Activated naive CD8-positive, alpha-beta T cell treated with anti-CD3 and anti-CD28 coated beads, Interleukin-2, amount 50 U/mL, for 24 hours (primary cell): ENCODE measurements at places on chromosomes 2 and 18.
A peak's percentile ranks its signal among the peaks of the same experiment; 100 is the strongest.

GRCh38 chr18:49250816-49251388, 209.5 kb downstream of the DYM start:
- DNase-seq: no peak

- no peak for DNase-seq
Observed at GRCh38 chr2:109260116-109260855, 131.3 kb downstream of the SH3RF3 start.

DNA sequence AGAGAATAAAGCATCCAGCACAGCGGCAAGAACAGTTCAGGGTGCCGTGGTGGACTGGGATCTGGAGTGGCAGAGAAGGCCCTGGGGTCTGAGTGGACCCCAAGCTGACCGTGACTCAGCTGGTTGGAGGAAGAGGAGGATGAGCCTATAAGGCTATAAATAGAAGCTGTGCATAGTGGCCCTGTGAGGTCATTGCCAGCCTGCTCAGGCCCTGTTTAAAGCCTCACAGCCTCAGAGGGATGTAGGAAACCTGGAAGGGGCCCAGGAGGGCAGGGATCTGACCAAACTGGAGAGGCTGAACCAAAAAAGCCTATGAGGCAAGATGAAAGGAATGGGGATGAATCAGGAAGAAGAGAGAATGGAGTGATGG, 11.3 kb upstream of the DES start:
- no peak for DNase-seq

DNA sequence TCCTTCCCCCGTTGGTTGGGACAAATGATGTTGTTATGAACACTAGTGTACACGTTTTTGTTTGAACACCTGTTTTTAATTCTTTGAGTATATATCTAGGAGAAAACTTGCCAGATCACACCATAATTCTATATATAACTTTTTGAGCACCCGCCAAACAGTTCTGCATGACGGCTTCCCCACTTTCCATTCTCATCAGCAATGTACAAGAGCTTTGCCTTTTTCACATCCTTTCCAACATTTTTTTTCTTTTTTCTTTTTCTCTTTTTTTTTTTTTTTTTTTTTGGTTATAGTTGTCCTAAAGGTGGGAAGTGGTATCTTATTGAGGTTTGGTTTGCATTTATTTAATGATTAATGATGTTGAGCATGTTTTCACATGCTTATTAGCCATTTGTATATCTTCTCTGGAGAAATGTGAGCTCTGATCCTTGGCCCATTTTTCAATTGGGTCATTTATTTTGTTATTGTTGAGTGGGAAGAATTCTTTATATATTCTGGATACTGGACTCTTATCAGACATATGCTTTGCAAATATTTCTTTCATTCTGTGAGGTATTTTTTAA, 86.9 kb upstream of the ZC3H15 start:
- no peak for DNase-seq

DNA sequence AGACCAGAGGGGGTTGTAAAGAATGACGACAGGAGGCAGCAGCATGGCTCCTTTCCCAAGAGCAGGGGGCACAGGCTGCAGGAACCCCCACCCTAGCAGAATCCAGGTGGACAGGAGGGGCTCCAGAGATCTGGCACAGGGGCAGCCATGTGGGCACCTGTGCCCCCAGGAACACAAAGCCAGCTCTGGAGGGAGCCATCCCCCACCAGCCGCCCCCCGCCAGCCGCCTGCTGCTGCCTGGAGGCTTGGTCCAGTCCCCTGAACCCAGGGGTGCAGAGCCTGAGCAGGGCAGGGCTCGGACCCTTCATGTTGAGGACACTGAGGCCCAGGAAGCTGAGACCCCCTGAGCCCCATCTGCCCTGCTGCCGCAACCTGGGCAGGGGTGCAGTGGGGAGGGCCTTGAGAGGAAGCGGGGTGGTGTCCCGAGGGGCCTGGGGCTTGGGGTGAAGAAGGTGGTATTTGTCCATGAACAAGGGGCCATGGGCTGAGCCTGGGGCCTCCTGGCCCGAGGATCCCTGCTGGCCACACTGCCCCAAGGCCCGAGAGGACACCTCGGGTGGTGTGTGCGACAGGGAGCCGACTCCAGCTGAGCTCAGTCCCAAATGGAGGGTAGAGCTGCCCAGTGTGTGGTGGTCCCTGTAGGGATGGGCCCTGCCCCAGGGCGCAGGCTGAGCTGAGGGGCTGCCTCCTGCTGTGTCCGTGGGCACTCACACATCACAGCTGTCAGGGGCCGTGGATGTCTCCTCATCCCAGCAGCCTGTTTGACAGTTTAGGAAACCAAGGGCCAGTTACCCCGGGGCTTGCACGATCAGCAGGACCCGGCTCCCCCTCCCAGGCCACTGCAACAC, 39.8 kb upstream of the SNED1 start:
- DNase-seq: no peak

DNA sequence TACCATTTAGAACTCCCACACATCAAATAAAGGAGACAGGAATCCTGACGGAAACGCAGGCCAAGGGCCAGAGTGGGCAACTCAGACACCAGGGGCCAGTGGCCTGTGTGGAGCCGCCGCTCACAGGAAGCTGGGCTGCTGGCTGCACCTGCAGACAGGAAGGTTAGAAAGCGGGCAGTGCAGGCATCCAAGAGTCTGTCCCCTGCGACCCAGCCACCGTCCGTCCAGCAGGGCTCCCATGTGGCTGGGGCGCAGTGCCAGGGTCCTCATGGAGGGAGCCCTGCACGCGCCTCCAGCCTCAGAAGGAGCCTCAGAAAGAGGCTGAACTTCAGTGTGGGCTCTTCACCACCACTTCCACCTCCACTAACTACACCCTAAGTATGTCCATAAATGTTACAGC, 2.5 kb upstream of the ANO7 start:
- DNase-seq: no peak

DNA sequence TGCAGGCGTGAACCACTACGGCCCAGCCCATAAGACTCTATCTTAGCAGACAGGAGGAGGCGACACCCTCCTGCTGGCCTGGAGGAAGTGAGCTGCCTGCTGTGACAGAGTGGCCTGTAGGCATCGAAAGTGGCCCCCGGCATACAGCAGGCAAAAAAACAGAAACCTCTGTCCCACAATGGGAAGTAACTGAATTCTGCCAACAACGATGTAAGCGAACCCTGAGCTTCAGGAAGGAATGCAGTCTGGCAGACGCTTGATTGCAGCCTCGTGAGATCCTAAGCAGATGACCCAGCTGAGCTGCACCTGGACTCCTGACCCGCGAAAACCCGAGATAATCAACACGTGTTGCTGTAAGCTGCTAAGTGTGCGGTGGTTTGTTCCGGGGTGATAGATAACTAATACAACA, 13.6 kb downstream of the MRO start:
- no peak for DNase-seq

DNA sequence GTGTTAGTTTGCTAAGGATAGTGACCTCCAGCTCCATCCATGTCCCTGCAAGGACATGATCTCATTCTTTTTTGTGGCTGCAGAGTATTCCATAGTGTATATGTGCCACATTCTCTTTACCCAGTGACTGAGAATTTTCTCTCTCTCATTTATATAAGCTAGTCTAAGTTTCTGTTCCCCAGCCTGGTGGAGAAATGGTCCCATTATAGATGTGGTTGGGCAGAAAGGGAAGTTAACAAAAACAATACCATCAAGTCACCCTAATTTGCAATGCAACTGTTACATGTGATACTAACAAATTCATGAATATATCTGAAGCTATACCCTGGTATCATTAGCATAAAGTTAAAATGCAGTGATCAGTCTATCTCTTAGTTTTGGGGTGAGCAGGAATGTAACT, 54.0 kb downstream of the DNER start:
- no peak for DNase-seq

DNA sequence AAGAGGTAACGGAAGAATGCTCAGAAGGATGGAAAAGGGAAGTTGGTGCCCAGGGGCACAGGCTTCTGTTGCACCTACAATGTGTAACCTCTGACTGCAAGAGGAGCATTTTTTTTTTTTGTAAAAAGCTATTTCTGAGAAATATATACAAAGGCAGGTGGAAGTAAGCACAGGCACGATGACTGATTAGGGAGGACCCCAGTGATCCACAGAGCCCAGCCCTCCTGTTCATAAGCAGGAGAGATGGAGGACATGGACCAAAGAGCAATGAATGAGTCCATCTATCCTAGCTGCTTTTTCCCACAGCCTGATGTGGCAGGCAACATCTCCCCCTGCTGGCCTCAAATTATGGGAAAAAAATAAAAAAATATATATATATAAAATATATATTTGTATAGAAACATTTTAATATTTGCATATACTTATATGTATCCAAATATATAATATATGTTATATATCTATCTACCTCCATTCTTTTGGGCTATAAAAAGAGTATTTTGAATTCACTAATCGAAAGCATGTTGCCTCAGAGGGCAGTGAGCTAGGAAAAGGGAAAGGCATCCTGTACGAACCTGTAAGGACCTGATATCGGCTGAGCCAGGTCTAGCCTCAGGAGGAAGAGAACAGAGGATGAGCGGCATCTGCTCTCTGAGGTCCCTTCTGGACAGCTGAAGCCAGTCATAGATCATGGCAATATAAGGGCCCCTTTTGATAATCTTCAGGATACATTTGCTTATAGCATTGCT, 166.0 kb upstream of the STK17B start:
- DNase-seq: peak; percentile 15

DNA sequence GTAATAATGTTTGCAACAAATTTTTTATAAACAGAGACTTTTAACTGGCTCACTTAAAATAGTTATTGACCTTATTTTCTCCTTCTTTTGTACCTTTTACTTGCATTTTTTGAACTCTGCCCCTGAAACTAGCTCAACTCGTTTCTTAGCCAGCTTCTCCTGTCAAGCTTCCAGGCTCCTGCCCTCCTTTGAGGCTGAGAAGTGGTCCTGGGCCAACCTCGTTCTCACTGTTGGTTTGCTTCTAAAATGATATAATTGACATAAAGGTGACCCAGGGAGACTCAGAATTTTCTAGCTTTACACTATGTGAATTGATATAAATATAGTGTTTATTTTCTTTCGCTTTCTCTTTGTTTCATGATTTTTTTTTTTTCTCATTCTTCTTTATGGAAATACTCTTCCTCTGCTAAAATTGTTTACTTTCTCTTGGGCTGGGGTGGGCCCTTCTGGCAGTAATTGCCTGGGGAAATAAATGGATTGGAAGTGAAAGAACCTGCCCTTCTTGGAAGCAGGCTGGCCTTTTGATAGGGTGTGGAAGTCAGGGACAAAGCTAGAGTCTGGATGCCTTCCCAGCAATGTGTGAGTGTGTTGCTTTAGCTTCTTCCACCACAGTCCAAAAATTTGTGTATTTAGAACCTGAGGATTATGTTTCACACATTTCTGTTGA, 30.7 kb downstream of the GPD2 start:
- DNase-seq: no peak

DNA sequence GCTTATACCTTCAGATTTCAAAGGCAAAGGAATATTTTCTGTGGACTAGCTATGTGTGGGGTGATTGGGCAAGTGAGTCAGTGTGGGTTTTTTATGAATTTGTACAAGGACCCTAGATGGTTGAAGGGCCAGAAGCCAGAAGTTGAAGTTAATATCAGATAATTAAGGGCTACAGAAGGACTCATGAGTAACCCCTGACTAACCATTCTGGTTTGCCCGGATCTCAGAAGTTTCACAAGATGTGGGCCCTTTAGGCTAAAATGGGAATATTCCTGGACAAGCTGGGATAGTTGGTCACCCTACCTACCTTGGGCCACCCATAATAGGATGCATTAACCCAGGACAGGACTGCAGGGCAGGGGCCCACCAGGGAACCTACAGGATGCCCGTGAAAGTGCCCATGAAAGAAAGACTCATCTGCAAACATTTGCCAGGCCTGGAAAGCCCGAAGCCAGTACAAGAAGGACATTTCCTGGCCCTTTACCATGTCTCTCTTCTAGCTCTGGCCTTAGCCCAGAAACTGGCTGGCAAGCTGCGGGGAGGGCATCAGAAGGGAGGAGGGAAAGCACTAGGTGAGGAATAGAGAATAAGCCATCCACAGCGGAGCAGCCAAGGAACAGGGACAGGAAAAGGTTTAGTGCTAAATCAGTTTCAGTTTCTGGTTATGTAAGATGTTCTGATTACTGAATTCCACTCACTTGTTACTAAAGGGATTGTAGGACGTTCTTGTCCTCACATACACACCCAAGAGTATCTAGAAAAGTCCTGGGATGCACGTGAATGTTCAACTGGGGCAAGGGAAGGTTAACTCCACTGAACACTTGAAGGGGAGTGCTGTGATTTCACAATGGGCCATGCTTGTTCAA, 33.6 kb downstream of the GCG start:
- DNase-seq: no peak

GRCh38 chr2:10141736-10142639, 19.4 kb downstream of the RRM2 start:
- DNase-seq: no peak

DNA sequence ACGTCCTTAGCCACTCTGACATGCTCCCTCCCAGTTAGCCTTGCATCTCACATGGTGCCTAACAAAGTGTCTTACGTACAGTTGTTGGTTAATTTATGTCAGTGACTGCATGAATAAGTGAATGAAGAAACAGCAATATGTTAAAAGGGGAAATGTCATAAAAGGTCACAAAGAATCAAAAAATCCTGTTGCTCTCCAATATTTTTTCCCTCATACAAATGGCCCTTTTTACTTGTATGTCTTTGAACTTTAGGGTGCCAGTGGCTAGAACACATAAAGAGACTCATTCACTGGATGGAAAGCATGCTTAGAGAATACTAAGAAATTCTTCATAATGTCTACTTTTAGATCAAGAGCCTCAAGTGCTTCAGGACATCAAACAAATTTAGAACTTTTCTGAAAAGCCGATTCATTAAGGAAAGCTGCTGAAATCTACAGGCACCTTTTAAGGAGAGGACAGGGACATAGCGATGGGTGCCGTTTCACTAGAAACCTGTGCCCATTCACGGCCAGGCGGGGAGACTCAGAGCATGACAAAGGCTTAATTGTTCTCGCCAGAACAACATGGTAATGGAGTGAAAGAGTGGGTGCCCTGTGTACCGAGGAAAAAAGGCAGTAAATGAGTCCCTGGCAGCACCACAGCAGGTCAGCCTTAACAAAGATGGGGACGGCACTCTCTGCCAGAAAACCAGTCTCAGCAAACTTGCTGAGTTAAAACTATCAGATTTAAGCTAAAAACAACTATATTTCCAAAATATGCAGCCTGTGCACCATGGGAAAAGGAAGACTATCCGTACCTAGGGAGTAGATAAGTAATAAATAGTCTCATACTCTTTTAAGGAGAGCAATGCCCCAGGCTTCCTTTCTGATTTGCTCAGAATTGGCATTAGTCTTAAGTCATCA, 71.6 kb upstream of the SPTBN1 start:
- DNase-seq: no peak

DNA sequence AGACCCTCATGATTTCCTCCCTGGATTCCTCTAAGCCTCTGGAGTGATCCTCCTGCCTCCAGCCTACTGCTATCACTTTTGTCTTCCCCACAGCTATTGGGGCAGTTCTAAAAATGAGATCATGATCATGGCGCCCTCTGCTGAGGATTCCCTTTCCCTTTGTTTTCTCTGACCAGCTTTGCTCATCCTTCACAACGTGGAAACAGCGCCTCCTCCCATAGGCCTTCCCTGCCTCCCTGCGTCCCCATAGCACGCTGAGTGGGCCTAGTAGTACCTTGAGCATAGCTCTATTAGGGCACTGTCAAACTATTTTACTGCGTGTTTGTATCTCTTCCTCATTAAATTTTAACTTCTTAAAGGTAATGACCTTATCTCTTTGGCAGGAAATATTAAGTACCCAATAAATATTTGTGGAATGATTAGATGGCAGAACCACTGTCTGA, 207.0 kb upstream of the FANCL start:
- peak; percentile 26 for DNase-seq

GRCh38 chr2:233841183-233841582, 13.2 kb downstream of the HJURP start:
- DNase-seq: no peak

- DNase-seq: no peak
Observed at GRCh38 chr2:230951396-230951795, 26.4 kb upstream of the GPR55 start.
